Neural crest cell (in vitro differentiated cells): ENCODE measurements at places on chromosomes 11 and 22. TPM values are rescaled to one million over a fixed set of nuclear protein-coding genes. Genes with fewer than 3 reads are reported as not detected.
A peak's percentile ranks its signal among the peaks of the same experiment; 100 is the strongest.

DNA sequence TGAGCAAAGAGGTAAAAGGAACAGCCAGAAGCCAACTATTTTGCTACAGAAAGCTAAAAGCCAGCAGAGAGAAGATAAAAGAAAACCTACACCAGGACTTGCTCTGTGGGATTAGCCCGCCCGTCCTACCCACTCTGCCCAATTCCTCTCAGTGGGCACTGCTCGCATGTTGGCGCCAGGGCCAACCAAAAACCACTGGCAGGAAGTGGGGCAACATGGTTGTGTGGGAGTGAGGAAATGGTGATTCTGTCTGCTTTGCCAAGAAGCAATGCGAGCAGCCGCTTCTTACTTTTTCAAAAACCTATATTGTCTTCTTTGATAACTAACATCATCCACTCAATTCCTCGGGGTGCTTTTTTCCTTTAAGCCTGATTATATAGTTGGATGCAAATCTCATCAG is 14.2 kb upstream of the APOA1 start:
- peaks cover 22% of the 10 kb centered on the region for H3K36me3 ChIP-seq
- H3K27ac ChIP-seq = no peak overlapping the region
- H3K27me3 ChIP-seq = no peaks in the 10 kb centered on the region

GRCh38 chr11:28243581-28243980 is 135.4 kb downstream of the METTL15 start:
- no peak for DNase-seq
- no peak overlapping the region for H3K4me3 ChIP-seq
- H3K27ac ChIP-seq = no peak overlapping the region

- peaks cover 3% of the 10 kb centered on the region for H3K36me3 ChIP-seq
- no peaks in the 10 kb centered on the region for H3K27me3 ChIP-seq
- H3K4me1 ChIP-seq = peaks cover 16% of the 10 kb centered on the region
These were observed 32.4 kb upstream of the CBX7 start for GRCh38 chr22:39184586-39185577.

Gene RNH1
- total RNA-seq = 69.2 and 71.1 TPM in 2 replicates

DNA sequence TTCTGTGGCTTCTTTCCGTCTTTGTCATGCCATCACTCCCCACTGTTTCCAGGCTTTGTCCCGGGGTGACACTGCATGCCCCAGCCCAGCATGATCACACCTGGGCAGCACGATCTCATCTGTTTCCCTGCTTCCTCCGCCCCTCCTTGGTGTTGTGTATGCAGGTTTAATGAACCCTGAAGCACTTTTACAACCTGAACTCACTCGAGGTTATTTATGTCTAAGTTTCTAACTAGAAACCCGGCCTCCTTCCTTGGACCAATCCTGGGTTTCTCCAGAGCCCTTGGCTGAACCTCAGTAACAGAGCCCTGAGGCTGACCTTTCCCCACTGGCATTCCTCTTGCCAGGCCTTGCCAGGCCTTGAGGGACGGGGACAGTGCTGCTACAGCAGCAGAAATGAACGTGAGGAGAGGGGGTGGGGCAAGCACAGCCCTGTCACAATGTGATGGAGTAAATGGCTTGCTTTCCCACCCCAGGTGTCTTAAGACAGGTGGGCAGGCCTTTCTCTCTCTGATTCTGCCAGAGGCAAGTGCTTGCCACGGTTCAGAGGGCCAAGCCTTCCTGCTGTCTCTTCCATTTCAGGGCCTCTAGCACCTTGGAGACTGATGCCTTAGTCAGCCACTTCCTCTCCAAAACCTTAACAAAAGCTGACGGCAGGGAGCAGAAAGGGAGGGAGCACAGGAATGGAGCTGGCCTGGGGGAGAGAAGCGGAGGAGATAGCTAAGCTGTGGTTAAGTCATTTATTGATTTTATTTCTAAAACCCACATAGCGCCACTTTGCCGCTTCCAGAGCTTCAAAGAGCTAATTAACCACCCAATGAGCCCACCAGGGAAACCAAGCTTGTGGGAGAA is 3.1 kb upstream of the PYGM start:
- DNase-seq = no peak
- H3K27ac ChIP-seq = peak overlapping the region; percentile 54
- H3K4me3 ChIP-seq = peak overlapping the region; percentile 32
- H3K36me3 ChIP-seq = peaks cover 32% of the 10 kb centered on the region
- H3K4me1 ChIP-seq = peaks cover 64% of the 10 kb centered on the region
- peaks cover 30% of the 10 kb centered on the region for H3K27me3 ChIP-seq

DNA sequence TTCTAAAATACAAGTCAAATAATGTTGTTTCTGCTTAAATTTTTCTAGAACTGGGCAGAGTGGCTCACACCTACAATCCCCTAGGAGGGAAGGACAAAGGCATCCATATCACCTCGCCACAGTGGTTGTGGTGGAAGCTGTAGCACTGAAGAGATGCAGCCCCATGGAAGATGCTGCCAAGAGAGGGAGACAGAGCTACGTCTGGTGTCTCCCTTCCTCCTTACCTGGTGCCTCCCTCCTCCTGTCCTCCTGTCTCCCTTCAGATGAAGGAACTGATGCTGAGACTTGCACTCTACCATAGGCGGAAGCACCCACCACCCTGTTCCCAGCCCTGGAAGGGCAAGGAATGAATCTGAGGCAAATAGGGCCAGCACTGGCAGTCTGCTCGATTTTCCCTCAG is 22.3 kb downstream of the MMP27 start:
- peaks cover 4% of the 10 kb centered on the region for H3K4me1 ChIP-seq
- no peak for DNase-seq
- no peak overlapping the region for H3K27ac ChIP-seq
- no peaks in the 10 kb centered on the region for H3K27me3 ChIP-seq
- H3K36me3 ChIP-seq = no peaks in the 10 kb centered on the region

- no peaks in the 10 kb centered on the region for H3K36me3 ChIP-seq
- H3K4me3 ChIP-seq = no peak overlapping the region
- DNase-seq = no peak
- no peaks in the 10 kb centered on the region for H3K4me1 ChIP-seq
- H3K27ac ChIP-seq = no peak overlapping the region
These were observed 78.5 kb upstream of the PITPNB start for GRCh38 chr22:27997538-27997937.

GRCh38 chr11:59145534-59145933 is 2.9 kb downstream of the FAM111A start:
- H3K4me3 ChIP-seq = peak overlapping the region; percentile 95
- H3K36me3 ChIP-seq = peaks cover 2% of the 10 kb centered on the region
- DNase-seq = no peak
- no peak overlapping the region for H3K27ac ChIP-seq

Gene NCAM1
- total RNA-seq = 76.7 and 85.2 TPM in 2 replicates

DNA sequence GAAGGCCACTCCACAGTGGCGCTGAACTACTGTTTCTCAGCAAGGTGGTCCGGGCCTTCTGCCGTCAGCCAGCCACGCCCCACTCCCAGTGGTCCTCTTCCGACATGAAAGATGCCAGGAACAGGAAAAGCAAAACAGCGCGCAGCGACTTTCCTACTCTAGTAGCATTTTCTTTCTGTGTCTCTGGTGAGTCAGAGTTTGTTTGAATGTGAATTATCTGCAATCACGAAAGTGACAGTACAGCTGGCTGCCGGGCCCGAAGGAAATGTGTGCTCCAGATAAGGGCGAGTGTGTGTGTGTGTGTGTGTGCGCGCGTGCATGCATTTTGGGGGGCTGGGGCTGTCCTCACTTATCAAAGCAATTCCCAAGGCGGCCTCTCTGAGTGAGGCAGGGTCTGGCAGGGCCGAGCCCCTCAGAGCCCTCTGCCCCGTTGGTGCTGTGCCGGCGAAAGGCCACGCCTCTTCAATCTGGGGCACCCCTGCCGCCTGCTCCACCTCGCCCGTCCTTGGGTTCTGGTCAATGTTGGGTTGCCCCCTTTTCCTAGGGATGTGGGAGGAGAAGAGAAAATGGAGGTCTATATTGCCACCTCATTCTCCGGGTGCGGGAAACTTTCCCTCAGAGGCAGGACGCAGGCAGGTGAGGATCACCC is 288.5 kb downstream of the KIRREL3 start:
- DNase-seq = no peak
- no peak overlapping the region for H3K27ac ChIP-seq
- H3K27me3 ChIP-seq = no peaks in the 10 kb centered on the region
- no peaks in the 10 kb centered on the region for H3K36me3 ChIP-seq
- H3K4me3 ChIP-seq = no peak overlapping the region
- H3K4me1 ChIP-seq = peaks cover 19% of the 10 kb centered on the region

- no peak overlapping the region for H3K27ac ChIP-seq
- peaks cover 13% of the 10 kb centered on the region for H3K36me3 ChIP-seq
- DNase-seq = no peak
- H3K4me3 ChIP-seq = no peak overlapping the region
These were observed 24.2 kb downstream of the MUC6 start for GRCh38 chr11:1012291-1012690.

DNA sequence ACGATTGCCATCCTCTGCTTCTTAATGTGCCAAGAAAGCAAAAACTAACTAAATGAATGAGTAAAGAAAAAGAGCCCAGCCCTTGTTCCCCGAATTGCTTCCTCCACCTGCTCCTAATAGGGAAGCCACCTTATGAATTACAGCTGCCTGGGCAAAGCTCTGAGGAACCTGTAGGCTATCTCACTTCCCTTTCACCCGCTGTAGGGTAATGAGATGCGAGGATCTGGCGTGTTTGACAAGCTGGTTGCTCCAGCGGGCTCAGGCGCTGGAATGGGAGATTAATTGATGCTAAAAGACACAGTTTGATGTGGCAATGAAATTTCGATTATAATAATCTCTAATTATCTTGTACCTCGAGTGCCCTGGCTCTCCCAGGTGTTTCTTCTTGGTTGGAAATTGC is 256.4 kb downstream of the NTM start:
- DNase-seq = no peak
- no peak overlapping the region for H3K4me3 ChIP-seq
- no peaks in the 10 kb centered on the region for H3K36me3 ChIP-seq
- peaks cover 11% of the 10 kb centered on the region for H3K4me1 ChIP-seq
- H3K27ac ChIP-seq = no peak overlapping the region

DNA sequence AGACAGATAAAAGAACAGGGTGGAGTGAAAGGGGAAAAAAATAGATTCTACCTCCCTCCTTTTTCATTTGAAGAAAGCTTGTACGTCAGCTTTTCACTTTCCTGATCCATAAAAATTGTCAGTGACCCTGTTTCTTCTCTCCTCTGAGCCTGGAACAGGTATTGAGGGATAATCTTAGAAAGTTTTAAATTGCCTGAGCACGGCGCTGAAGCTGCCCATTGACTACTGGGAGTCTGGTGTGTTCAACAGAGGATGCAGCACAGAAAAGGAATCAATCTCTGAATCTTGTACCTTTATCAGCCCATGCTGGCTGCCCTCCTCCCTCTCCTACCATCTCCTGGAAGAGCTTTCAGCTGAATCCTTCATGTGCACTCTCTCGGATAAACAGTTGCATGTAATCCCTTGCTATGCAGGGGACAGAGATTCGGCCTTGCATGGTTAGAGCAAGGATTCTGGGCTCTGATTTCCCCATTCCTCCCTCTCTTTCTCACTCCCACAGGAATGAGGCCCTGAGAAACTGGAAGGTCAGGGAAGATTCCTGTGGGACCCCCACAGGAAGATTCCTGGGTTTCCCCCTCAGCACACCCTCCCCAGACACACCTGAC is 162.4 kb upstream of the SYN3 start:
- peaks cover 3% of the 10 kb centered on the region for H3K27me3 ChIP-seq
- no peak for DNase-seq
- no peak overlapping the region for H3K4me3 ChIP-seq
- H3K27ac ChIP-seq = no peak overlapping the region
- no peaks in the 10 kb centered on the region for H3K4me1 ChIP-seq

Gene LSP1
- total RNA-seq = not detected in 2 replicates

Gene KCTD17
- total RNA-seq = 85.7 and 95.8 TPM in 2 replicates

DNA sequence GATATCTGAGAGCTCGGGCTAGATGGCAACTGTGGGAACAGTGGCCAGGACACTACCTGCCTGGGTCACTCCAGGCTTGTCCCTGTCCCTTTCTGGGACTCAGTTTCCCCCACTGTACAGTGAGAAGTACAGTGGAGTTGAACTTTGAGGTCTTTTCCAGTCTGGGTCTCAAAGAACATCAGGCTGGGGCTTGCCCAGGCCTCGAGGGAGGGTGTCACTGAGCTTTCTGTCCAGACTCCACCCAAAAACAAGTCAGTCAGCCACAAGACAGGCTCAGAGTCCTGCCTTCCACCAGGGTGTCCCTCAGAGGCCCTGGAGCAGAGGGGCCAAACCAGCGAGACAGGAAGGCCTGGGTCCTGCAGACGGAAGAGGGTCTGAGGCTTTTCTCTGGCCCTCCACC is 2.0 kb upstream of the PLA2G3 start:
- H3K4me3 ChIP-seq = no peak overlapping the region
- H3K27ac ChIP-seq = no peak overlapping the region
- peaks cover 27% of the 10 kb centered on the region for H3K4me1 ChIP-seq
- no peaks in the 10 kb centered on the region for H3K27me3 ChIP-seq
- DNase-seq = no peak

DNA sequence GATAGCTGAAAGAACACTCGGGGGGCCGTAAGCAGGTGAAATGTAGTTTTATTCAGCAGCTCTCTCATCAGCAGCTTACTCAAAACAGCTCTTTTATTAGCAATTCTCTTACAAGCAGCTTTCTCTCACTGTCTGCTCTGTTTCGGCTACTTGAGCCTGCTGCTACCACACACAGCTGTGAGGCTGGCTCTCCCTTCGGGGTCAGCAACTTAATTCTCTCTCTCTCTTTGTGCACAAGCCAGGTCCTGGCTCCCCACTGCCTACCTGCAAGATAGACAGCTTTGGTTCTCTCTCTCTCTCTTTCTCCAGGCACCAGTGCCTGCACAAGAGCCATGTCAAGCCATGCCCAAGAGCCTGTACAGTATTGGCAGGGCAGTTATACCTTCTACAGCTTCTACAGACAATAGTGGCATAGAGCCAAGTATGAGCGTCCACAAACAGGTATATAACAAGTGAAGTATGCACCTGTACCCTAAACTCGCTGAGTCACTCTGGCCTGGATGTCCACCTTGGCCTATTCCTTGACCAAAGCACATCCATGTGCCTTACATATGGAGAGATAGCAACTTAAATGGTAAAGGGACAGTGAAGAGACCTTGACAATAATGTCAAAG is 110.8 kb downstream of the MTNR1B start:
- H3K4me3 ChIP-seq = no peak overlapping the region
- peaks cover 11% of the 10 kb centered on the region for H3K4me1 ChIP-seq
- no peak overlapping the region for H3K27ac ChIP-seq
- H3K36me3 ChIP-seq = no peaks in the 10 kb centered on the region

Gene APOL3
- total RNA-seq = not detected in 2 replicates

Gene LMO2
- total RNA-seq = 0.49 TPM in 1 of 2 replicates, not detected in the other

Gene NLRP14
- 0.30 and 0.51 TPM in 2 replicates for total RNA-seq

GRCh38 chr11:69470301-69470700 is 11.2 kb upstream of the LINC01488 start:
- H3K4me3 ChIP-seq = no peak overlapping the region
- H3K27ac ChIP-seq = no peak overlapping the region
- DNase-seq = no peak

Gene PDE2A
- 2.0 and 3.0 TPM in 2 replicates for total RNA-seq

- peaks cover 36% of the 10 kb centered on the region for H3K4me1 ChIP-seq
- H3K36me3 ChIP-seq = peaks cover 8% of the 10 kb centered on the region
- peak overlapping the region; percentile 34 for H3K4me3 ChIP-seq
- DNase-seq = no peak
- H3K27me3 ChIP-seq = peaks cover 16% of the 10 kb centered on the region
These were observed 1.9 kb downstream of the SLC43A3 start for GRCh38 chr11:57424792-57425564.

DNA sequence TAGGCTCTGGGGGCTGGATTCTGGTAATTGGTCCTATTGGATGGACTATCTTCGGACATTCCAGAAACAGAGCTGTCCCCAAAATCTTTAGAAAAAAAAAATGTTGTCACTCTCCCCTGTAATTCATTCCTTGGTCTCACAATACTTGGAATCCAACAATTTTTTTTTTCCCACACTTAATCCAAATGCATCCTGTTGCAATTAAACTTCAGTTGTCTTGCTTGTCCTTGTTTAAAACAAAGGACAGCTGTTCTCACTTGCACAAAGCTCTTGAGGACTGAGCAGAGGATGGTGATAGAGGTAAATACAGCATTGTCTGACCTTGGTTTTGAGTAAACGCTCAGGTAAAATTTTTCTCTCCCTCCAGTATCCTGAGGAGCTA is 75.3 kb downstream of the SC5D start:
- H3K4me3 ChIP-seq = no peak overlapping the region
- no peak overlapping the region for H3K27ac ChIP-seq
- H3K4me1 ChIP-seq = peaks cover 4% of the 10 kb centered on the region
- H3K36me3 ChIP-seq = no peaks in the 10 kb centered on the region
